ENCODE measurements at places on chromosomes 16 and 17.

GRCh38 chr17:43324205-43324893, 74.4 kb upstream of the ARL4D start:
- DNase-seq = no peak

- no peak for DNase-seq
These were observed 40.9 kb upstream of the KCNJ16 start for GRCh38 chr17:70034158-70034557.

GRCh38 chr17:79652999-79653643, 42.3 kb upstream of the RBFOX3 start:
- no peak for DNase-seq

- no peak for DNase-seq
These were observed 183.5 kb upstream of the SDK2 start for GRCh38 chr17:73827627-73828291.

GRCh38 chr16:22190081-22190775, 15.8 kb upstream of the EEF2K start:
- DNase-seq = peak; percentile 96

- DNase-seq = no peak
These were observed 7.0 kb downstream of the PLXDC1 start for GRCh38 chr17:39144416-39144840.

DNA sequence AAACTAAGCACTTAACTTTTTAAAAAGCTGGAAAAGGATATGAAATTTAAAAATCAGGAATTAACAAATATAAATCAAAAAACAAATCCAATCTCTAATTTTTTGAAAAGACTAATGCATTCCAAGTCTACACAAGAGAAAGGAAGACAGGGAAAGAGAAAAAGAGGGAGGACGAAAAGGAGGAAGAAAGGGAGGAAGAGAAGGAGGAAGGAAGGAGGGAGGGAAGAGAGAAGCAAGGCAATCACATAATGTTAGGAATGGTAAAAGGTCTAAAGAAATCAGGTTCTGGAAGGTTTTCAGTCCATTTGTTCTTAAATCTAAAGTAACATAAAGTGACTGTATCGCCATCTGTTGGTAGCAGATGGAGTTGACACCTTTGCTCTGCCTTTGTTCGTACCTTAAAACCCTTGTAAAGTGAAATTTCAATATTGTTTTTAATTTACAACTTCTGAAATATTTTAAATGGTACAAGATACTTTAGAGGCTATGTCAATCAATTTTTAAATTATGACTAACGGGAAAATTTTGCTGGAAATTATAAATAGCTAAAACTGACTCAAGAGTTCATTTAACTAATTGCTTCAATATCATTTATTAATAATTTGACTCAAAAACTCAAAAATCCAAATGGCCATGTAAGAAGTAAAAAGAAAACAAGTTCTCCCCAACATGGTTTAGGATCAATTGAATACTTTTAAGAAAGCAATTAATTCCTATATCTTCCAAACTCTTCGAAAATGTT, 20.4 kb upstream of the CDYL2 start:
- DNase-seq = peak; percentile 15

DNA sequence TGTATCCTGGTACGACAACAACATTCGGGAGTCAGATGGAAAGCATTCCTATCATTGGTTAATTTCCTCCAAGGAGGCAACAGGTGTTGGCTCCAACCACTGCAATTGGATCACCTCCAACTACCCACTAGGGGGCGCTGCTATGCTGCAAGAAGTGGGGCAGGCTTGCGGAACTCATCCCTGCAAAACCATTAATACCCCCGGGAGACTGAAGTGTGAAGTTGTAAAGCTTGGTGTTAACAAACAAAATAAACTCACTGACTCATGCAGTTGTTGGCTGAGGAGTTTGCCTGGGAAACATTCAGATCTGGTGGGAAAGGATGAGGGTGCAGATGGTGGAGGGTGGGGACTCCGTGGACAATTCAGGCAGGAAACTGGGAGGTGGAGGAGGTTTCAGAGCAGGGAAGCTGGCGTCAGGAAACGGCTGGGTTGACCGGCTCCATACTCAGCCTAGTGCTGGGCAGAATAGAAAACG, 84.9 kb downstream of the HS3ST2 start:
- DNase-seq = peak; percentile 32

DNA sequence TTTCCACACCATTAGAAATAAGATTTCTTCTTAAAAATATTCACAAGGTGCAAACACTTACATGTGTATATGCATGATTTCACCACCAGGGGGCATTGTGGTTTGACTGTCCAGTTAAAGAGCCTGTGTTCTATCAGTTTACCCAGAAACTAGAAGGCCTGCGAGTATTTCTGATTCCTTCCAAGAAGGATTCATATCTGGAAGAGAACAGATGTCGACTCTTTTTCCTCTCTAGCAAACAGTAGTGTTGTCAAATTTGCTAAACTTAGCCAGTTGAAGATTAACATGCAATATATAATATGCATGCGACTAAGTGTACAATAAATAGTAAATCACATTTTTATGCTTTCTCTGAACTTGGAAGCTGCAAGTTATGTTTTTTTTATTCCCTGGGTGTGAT, 404.1 kb downstream of the WWOX start:
- peak; percentile 4 for DNase-seq

DNA sequence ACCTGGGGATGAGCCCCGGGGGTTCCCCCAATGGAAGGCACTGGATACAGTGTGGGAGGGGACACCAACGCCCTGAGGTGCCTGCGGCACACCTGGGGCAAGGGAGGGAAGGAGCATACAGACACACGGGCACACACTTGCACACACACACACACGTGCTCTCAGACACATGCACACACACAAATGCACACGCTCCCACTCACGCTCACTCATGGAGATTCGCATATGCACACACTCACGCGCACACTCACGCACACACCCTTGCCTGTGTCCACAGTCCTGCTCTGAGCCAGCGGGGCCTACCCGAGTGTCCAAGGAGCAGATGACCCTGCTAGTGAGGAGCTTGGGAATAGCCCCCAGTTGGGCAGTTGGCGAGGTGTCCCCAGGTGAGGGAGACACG, 16.7 kb upstream of the PVALEF start:
- DNase-seq = no peak

DNA sequence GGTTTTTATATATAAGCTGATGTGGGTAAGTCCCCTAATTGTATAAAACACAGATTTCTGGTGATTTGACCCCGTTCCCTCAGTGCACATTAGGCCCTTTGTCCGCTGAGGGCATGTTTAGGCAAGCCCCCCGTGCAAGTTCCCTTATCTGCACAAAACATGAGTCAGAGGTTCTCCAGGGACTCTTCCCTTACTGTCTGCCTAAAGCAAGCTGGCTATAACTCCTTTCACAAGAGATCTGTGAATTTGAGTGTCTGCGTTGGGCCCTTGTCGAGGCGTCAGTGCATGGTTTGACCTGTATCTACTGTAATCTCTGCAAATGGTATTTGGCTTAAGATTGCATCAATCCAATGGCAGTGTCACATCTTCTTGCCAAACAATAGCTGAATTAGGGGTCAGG, 712.8 kb downstream of the CDH8 start:
- no peak for DNase-seq

DNA sequence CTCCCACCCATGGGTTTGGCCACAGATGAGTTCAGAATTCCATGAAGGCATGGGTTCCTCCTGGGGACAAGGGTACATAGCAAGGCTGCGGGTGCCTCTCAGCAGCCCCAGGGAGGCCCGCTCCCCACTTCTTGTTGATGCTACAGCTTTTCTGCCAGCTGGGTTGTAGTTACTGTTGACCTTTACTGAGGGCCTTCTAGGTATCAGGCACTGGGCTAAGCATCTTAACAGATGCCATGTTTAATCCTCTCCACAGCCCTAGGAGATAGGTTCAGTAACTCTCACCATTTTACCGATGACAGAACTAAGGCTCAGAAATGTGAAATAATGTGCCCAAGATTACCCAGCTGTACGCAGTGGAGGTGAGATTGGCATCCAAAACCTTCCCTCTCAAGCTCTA, 54.3 kb upstream of the DLX4 start:
- DNase-seq = no peak

- no peak for DNase-seq
These were observed 18.5 kb downstream of the C16orf82 start for GRCh38 chr16:27085182-27085581.

DNA sequence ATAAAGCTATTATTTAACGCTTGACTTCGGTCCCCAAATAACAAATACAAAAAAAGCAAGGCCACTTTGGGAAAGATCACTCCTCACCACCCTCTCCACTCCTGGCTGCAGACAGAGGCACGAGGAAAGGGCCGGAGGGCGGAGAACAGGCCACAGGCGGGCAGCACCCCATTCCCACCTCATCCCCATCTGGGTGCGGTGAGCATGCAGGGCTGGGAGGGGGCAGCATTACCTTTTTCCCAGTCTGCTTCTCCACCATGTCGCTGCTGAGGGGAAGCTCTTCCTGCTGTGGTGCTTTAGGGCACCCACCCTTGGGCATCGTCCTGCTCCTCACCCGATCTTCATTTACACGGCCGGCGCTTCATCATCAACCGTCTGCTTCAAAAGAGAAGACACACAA, 99.2 kb downstream of the ZNF778 start:
- DNase-seq = no peak

DNA sequence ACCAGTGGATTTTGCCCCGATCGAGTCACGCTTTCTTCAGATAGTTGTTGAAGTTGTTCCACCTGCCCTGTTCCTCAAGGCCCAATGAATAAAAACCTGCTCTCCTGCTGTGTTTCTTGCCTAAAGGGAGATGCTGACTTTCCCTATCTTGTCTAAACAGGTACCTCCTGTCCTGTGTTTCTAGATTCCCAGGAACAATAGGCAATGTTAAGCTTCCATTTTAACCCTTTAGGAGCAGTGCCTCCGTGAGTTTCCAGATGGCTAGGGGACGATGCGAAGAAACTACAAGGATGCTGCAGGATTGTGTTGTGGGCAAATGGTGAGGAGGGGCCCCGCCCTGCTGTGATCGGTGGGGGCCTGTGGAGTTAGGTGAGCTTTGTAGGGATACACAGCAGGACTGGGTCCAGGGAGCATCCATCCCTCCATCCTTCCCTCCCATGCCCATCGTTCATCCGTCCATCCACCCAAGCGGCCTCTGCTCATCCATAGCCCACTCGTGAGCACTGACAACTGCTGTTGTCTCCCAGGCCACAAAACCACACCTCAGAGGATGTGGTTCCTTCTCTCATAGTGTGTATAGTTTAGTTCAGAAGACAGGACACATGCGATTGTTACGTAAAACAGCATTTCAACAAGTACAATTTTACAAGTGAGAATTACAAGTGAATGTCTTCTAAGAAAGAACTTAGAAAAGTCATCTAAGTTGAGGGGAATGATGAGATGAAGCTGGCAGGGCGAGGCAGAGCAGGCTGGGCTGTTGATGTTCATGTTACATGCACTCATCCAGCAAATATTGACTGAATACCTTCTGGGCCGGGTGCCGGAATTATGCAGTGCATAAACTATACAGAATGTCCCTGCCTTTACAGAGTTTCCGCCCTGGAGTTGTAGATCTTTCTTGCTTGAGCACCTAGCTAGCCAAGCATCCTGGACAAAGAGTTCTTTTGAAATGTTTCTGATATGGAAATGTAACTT, 5.2 kb downstream of the ARSG start:
- DNase-seq = no peak

DNA sequence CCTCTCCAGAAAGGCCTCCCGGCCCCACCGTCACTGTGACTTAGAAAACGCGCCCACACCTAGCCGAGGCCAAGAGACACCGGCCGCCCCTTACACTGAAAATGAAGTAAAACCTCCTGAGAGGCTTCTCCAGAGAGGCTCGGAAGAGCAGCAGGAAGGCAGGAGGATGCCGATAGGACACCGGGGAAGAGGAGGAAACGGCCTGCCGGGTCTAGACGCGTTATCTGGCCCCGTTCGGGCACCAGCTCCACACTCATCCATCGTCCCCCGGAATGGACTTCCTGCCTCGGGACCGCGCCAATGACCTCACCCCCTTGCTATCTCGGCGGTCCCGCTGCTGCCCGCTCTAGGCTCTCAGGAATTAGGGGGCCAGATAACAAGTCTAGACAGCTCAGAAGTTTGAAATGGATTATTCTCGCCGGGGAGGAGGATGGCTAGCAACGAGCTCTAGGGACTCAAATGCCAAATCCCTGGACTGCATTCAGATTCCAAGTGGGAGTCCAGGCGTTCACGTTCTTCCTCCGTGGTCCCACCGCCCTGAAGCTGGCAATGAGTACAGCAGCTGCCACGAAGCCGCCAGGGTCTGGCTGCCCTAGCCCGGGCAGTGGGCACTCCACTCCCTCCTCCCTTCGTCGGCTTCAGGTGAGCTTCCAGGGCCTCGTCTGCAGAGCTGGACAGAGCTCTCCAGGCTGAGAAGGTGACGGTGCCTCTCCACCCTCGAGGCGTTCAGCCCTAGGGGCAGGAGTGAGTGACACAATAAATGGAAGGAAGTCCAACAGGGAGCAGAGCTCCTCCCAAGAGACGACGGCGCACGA, 350.9 kb downstream of the FOXL1 start:
- DNase-seq = no peak

- DNase-seq = peak; percentile 28
These were observed 786 bp upstream of the CACNA1G start for GRCh38 chr17:50559674-50560184.

DNA sequence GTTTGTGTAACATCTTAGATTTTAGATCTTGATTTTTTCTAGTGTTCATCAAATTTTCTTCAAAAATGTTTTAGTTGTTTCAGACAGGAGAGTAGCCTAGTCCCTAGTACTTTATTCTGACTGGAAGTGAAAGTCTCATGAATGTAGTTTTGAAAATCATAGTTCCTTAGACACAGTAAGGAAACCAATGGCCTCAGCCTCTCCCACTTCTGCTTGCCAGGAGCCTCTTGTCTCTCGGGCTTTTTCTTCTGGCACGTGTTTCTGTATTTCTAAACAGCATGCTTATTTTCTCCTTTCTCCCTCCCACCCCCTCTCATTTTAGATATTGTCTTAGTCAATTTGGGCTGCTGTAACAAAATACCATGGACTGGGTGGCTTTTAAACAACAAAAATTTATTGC, 9.8 kb downstream of the SLFN5 start:
- DNase-seq = no peak

DNA sequence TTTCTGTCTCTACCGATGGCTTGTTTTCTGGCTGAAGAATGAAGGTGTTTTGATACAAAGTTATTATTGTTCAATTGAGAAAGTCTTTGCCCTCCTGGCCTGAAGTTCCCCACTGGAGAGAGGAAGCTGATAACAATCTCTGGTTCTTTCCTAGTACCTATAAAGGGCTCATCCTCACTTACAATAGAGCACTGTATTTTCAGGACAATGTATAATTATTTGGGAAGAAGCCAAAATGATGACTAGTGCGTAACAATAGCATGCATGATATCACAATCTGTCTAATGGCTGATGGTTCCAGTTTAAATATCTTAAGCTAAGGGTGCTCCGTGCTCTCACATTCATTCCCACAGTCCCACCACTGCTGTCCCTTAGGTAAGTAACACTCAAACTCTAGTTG, 230.7 kb downstream of the IRX3 start:
- DNase-seq = no peak

- no peak for DNase-seq
These were observed 41.4 kb upstream of the MMP2 start for GRCh38 chr16:55437625-55438024.

Measured in stimulated activated CD4-positive, alpha-beta T cell treated with anti-CD3 and anti-CD28 coated beads, Interleukin-4, amount 100 ng/mL, for 1 hour (primary cell).